ENCODE measurements at places on chromosomes 6 and 20.

- no peak for DNase-seq
These were observed 13.4 kb downstream of the RFPL4B start for GRCh38 chr6:112360498-112360897.

- DNase-seq: peak; percentile 68
These were observed 435 bp downstream of the KIFC1 start for GRCh38 chr6:33391922-33392594.

GRCh38 chr6:33813990-33814985 is 10.5 kb upstream of the MLN start:
- DNase-seq: no peak

DNA sequence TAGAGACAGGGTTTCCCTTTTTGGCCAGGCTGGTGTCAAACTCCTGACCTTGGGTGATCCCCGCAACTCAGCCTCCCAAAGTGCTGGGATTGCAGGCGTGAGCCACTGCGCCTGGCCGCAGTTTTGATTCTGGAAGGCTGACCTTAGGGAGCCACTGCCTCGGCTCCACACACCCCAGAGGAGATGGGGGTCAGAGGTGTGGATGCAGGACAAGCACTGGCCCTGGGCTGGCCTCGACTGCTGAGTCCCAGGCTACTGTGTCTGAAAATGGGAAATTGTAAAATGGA is 1.5 kb downstream of the ZBP1 start:
- DNase-seq: no peak

- DNase-seq: no peak
These were observed 21.6 kb downstream of the MGME1 start for GRCh38 chr20:17990278-17990972.
